ENCODE measurements at places on chromosomes 2 and 18.

GRCh38 chr2:237558961-237559641 is 7.3 kb upstream of the PRLH start:
- peak; percentile 26 for DNase-seq

GRCh38 chr2:172372436-172372835 is 55.0 kb upstream of the ITGA6 start:
- DNase-seq = no peak

DNA sequence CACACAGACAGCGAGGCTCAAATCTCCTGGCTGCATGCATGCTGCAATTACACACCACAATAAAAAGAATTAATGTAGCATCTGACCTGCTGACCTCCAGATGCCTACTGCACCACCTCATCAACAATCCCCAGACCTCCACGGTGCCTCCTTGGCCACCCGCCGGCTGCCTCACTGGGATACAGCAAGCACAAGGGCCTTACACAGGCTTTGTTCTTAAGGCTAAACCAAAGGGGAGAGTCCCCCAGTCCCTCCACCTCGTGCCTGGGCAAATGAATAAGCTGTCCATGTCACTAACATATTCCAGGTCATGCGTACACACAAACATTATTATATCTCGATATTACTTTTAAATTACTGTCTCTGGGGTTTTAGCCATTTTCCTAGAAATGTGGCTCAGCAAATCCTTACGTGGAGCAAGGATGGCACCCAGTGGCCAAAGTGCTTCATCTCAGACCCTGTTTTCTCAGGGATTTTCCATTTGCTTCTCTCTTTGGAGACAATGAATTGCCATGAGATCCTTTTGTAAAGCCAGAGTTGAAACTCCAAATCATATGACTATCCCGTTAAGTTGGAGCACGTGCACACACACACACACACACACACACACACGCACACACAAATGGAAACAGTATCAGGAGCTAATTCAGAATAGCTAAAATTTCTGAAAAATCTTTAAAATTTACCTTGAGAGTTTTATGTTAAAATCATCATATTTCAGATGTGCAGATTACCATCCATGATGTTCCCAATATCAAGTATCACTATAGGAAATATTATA is 313.8 kb downstream of the PDE11A start:
- DNase-seq = no peak

GRCh38 chr18:67131498-67131897 is 385.0 kb downstream of the DSEL start:
- DNase-seq = no peak

GRCh38 chr2:45904946-45905631 is 253.6 kb downstream of the PRKCE start:
- no peak for DNase-seq

DNA sequence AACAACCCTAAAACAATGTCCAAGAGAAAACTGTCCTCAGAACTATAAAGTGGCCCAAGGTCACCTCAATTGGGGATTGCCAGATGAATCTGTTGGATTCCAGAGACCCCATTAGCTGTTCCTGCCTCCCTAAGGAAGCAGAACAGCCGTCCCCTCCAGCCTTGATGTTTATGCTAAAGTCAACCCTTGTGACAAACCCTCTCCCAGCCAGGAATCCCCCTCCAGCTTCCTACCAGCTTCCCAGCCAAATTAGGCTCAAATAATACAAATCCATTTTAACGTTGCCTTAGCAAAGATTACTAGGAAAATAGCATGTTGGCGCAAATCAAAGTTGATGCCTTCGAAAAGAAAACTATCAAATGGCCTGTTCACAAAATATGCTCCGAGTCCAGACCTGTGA is 105.7 kb upstream of the DAPL1 start:
- DNase-seq = no peak

GRCh38 chr2:25402477-25402876 is 60.8 kb upstream of the DNMT3A start:
- no peak for DNase-seq

DNA sequence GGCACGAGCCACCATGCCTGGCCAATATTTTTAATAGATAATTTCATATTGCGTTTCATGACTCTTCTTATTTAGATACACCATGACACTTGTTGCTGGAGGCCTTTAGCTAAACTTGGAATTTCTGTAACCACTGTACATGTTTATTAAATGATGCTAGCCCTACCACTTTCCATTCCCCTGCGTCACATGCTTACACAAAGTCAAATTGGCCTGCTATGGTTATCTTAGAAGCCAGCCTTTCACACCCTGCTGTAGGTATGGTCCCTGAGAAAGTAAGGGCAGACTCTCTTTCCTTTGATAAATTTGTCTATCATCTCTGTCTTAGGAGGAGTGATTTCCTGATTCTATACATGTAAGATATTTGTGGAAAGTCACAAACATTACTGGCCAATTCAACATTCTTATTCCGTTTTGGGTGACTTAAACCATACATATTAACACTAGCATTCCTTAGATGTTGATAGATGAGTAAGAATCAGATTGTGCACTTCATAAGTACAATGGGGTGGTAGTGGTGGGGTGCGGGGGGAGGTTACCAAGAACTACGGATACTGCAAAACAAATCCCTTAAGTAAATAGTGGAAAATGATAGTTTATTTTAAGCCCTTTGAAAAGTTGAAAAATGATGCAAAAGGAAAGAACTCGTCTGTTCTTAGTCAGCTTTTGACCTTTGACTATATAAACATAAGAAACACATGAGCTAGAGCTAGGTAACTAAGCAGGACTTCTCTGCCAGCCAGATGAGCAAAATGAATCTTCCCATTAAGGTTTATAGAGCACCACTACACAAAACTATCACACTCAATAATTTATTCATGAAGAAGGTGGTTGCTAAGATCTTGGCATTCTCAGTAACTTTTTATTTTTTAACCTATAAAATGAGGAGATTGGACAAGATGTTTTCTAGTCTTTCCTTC is 7.9 kb upstream of the NDUFV2 start:
- DNase-seq = no peak

- no peak for DNase-seq
Measured at GRCh38 chr2:178404368-178404767, 46.6 kb downstream of the PRKRA start.

DNA sequence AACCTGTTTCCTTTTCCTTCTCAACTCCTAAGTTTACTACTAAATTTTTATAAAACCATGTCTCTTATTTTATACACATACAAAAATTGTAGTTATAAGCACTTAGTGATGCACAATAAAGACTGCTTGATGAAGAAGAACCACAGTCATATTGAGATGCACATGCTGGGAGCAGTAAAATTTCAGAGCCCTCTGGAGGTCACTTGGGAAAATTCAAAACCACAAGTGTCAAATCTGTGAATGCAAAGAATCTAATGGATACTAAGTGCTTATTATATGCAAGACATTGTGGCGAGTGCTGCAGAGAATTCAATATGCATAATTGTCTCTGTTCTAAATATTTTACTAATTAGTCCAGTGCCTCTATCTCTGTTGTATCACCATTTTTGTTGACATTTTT is 180.5 kb downstream of the VWC2L start:
- no peak for DNase-seq
